ENCODE measurements at places on chromosomes 6 and 20.

DNA sequence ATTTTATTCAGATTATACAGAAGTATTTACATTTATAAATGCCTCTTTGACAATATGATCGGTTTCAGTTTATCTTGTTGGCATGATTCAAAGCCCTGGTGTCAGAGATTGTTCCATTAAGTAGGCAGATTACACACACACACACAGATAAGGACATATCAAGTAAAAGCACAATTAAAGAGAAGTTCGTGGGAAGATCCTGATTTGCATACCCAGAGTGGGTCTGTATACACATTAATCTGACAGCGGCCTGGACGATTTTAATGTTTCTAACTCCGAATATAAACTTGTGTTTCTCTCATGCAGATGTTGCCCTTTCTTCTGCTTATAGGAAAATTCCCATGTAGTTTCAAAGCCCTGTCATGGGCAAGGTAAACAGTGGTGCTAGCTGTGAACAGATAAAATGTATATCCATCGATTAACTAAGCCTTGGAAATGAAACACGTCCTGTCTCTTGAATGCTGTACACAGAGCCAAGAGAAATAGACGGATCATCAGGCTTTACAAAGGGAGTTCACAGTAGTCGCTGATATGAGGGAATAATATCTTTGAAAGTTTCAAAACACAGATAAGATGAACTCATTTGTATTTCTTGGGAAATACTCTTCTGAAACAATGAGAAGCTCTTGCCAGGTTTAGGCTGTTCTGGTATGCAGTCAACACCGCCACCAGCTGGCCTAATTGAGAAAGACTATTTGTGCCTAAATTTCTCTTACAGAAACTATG, 108.2 kb upstream of the GMDS start:
- DNase-seq, result no peak

DNA sequence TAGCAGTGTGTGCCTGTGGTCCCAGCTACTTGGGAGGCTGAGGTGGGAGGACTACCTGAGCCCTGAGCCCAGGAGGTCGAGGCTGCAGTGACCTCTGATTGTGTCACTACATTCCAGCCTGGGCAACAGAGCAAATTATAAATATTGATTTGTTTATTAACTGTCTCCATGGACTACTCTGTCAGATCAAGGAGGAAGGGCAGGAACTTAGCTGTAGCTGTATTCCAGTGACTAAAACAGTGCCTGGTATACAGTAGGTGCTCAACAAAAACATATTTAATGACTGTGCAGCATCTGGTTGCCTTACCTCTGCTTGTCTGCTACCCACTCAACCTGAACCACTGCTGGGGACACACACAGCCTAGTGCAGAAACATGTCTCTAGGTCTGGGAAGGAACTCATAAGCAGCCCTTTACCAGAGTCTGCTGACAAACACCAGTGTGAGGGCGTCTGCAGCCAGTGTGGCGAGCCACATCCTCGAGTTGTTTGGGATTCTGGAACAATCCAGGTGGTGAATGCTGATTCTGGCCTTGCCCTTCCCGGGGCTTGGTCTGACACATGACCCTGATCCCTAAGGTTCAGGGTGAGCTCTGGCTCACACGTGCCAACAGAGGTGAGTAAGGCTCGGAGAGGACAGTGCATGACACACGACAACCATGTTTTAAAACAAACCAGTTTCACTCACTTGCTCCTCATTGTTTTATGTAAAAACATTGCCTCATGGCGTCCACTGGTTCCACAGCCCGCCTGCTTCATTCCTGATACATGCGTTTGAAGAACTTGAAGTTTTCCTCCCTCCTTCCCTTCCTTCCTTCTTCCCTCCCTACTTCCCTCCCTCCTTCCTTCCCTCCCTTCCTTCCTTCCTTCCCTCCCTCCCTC, 117.9 kb upstream of the ZNF217 start:
- no peak for DNase-seq

DNA sequence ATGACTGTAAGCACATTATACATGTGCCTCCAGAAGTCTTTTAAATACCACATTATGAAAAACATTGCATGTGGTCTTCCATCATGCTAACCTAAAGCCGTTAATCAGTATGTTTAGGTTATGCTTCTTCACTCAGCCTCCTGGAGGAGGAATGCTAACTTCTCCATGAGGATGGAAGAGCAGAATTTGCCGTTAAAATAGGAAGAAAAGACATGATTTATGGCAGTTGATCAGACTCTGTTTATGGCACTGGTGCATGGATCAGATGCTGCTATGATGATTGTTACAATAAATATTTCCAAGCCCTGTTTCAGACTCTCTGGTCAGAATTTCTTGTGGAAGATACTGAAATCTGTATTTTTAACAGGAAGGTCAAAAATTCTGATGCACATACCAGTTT, 31.7 kb downstream of the MAP3K4 start:
- no peak for DNase-seq

DNA sequence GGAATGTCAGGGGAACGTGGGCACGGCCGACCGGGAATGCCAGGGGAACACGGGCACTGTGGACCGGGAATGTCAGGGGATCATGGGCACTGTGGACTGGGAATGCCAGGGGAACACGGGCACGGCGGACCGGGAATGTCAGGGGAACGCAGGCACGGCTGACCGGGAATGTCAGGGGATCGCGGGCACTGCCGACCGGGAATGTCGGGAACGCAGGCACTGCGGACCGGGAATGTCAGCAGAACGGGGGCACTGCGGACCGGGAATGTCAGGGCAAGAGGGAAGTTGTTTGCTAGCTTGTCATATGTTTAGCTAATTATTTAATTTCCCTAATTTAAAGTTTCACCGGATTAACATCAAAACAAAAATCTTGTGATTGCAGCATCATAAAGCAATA, 37.4 kb upstream of the BHLHE23 start:
- no peak for DNase-seq

DNA sequence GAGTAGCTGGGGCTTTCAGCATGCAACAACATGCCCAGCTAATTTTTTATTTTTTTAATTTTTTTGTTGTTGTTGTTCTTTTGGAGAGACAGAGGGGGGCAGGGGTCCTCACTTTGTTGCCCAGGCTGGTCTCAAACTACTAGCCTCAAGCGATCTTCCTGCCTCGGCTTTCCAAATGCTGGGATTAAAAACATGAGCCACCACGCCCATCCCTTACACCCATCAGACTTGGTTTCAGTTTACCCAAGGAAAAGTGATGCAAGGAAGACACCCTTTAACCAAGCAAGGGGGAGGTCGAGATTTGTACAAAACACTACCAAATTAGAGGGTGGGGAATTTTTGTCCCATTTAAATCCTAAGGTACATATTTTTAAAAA, 210.1 kb downstream of the ARHGAP18 start:
- no peak for DNase-seq
